CD4-positive, alpha-beta memory T cell (primary cell): ENCODE measurements at places on chromosomes 2 and 18.
A peak's percentile ranks its signal among the peaks of the same experiment; 100 is the strongest.

GRCh38 chr2:15712551-15713342 lies 121.1 kb downstream of the DDX1 start:
- no peak for DNase-seq

DNA sequence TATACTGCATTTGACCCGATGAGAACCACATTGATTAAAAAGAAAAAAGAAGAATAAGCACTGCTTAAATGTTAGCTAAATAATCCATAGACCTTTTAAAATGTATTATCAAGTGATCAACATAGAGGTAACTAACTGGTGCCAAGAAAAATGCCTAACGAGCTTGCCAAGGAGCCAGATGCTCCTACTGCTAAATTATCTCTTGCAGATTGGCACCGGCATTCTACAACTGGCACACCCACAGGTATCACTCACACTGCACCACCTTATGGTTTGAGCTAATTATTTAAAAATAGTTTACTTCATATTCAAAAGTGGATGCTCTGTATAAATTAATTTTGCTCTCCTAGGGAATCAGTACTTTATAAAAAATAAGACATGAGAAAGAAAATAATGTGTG lies 341.6 kb upstream of the CDH7 start:
- DNase-seq, result no peak

- no peak for DNase-seq
Observed at GRCh38 chr2:20424300-20425290, 22.3 kb upstream of the RHOB start.

DNA sequence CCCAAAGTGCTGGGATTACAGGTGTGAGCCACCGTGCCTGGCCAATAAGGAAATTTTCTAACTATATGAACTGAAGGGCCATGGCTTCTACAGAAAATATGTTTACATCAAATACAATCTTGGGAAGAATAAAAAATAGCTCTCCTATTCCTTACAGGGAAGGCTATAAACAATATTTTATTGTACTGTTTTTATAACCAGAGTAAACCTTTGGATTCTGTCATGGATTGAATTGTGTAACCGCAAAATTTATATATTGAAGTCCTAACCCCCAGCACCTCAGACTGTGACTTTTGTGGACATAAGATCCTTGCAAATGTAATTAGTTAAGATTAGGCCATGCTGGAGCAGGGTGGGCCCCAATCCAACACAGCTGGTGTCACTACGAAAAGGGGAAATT lies 8.3 kb downstream of the HSBP1L1 start:
- no peak for DNase-seq

DNA sequence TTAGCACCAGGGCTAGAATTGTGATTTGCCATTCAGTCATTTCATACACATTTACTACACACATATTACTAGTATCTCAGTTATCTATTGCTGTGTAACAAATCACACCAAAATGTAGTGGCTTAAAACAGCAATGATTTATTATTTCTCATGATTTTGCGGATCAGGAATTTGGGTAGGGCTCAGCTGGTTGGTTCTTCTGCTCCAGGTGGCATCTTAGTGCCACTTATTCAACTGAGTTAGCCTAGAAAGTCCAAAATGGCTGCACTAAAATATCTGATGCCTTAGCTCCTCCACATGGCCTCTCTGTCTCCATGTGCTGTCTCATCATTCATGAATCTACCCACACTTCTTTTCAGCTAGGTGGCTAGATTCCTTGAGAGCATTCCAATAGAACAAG lies 107.1 kb downstream of the ZFP36L2 start:
- DNase-seq, result no peak

GRCh38 chr2:216082117-216082711 lies 495 bp downstream of the TMEM169 start:
- DNase-seq, result no peak

DNA sequence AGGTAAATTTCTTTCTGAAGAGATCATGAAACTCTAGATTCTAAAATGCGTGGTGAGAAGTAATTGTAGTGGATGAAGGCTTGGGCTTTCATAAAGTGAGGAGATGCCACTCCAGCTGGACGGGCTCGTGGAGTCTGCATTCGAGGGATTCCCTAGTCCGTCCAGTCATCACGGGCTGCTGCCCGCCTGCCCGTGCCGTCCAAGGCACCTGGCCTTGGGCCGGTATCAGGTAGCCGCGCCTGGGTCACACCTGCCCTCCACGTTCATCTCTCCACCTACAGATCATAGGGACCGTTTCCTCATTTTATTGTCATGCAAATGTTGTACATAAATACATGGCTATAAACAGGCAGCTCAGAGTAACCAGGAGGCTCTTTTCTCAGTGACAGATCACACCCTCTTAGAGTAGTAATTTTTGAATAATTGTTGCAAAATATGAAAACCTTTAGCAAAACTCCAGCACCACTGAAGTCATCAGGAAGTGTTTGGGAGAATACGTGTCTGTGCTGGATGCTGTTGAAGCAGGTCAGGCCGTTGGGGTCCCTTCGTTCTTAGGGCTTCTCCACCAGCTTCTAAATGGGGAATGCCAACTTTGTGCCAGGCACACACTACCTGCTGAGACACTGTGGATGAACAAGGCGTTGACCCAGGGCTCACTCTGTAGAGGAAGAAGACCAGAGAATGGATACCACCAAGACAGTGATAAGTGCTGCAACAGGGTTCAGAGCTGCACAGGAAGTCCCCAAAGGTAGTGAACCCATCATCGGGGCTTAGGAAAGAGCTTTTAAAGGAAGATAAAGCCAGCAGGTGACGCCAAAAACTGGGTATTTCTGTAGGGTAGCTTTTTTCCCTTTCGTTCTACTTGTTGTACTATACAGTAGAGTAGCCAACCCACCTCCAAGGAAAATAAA lies 112.5 kb downstream of the FAM210A start:
- no peak for DNase-seq

DNA sequence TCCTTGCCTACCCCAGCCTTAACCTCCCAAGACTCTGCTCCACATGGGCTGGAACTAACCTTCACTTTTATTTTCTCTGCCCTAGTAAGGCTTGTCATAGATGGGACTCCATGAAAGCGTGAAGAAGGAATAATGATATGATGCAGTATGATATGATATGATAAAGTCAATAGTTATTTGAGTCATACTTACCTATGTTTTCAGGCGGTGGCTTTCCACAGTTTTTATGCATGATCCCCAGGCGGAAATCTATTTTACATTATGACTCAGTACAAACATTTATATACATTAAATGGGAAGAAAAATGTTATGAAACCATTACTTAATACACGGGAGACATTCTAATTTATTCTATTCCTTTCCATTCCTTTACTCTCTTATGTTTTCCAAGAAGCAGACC lies 5.6 kb downstream of the ACMSD start:
- DNase-seq, result no peak

DNA sequence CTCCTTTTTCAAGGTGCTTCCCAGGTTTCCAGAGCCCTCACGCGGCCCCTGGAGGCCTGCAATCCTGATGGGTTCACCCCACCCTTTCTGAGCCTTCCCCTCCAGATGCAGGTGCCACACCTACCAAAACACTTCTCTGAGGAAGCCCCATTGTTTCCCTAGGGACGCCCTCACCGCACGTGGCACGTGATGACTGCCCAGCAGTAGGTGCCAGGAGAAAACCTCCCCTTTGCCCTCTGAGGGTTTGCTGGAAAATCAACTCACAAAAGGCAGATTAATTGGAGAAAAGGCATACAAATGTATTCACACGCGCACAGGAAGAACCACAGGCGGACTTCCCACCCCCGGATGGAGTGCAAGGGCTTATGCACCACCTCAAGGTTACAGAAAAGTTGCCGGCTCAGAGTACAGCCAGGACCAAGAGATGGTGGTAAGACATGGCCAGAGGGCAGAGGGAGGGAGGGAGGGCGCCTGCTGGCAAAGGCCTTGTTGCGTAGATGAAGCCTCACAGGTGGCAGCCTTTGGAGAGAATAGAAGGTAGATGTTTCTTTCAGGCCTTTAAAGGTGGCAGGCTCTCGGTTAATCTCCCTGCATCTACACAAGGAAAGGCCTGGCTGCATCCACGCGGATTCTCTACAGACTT lies 269.4 kb upstream of the RAB6C start:
- no peak for DNase-seq

DNA sequence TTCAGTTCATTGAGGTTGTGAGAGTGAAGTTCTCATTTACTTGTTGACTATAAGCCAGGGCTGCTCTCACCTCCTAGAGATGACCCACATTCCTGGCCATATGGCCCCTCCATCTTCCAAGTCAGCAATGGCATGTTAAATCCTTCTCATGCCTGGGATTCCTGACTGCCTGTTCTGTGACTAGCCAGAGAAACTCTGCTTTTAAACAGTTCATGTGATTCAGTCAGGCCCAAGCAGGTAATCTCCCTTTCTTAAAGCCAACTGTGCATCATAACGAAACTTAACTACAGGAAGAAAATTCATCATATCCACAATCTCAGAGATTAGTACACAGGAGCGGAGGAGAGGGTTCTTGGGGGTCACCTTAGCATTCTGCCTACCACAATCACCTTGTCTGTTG lies 11.5 kb downstream of the DPP4 start:
- no peak for DNase-seq

DNA sequence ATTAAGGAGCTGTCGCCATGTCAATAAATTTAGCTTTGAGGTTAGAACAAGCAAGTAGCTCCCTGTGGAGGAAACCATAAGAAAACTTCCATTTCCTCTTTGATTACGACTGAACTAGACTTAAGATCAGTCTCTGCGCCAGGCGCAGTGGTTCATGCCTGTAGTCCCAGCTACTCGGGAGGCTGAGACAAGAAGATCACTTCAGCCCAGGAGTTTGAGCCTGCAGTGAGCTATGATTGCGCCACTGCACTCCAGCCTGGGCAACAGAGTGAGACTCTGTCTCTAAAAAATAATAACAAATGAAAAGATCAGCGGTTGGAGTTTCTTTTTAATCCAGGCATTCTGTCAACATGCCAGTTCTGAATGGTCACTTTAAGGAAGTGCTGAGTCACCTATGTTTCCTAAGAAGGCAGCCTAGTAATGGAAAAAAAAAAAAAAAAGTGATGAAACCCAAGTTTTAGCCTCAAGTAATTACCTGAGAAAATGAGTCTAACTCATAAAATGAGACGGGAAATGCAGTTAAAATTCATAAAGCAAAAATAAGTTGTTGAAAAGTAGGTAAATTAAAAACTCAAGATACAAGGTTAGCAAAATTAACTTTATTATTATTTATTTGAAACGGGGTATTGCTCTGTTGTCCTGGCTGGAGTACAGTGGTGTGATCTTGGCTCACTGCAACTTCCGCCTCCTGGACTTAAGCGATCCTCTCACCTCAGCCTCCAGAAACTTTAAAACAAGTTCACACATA lies 10.2 kb downstream of the C18orf32 start:
- no peak for DNase-seq

GRCh38 chr18:45416168-45416567 lies 199.1 kb upstream of the SLC14A2 start:
- no peak for DNase-seq

- DNase-seq, result no peak
Observed at GRCh38 chr2:191202881-191203397, 42.3 kb upstream of the MYO1B start.

GRCh38 chr2:167490455-167490854 lies 602.2 kb downstream of the XIRP2 start:
- no peak for DNase-seq

- DNase-seq, result peak; percentile 15
Observed at GRCh38 chr2:232438951-232439757, 16.8 kb upstream of the ALPI start.

- DNase-seq, result no peak
Observed at GRCh38 chr2:69659941-69660483, 16.5 kb upstream of the AAK1 start.

DNA sequence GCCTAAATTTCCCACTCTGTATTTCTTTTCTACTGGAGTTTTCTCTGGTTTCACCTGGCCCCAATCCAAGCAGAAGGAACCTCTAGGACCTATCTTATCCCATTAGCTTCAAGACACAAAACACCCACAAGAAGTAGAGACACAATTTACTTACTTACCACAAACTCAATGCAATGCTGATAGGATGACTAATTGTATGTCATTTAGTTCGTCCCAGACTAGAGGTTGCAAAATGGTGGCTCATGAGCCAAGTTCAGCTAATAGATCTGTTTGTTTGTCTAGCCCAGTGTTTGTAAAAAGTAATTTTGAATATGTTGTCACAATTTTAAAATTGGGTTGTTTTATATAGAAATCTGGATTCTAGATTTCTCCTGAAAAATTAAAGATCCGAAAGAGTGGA lies 34.7 kb upstream of the ZSWIM2 start:
- no peak for DNase-seq

GRCh38 chr2:113832795-113833290 lies 57.0 kb upstream of the ACTR3 start:
- no peak for DNase-seq

DNA sequence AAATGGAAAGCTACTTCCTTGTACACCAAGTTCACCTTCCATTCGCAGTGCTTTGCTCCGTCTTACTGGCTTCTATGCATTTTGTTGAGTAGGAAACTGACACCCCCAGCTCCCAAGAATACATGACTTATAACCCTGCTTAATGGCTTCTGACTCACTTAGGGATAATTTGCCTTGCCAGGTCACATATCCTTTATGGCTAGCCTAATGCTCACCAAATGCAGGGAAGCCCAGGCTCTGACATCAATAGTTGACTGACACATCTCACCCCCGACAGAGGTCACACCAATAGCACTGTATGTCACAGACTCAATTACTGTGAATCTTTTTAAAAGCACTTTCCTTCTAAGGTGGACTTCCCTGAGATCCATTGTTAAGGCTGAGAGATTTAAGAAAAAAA lies 147.2 kb downstream of the DTNA start:
- DNase-seq, result no peak

DNA sequence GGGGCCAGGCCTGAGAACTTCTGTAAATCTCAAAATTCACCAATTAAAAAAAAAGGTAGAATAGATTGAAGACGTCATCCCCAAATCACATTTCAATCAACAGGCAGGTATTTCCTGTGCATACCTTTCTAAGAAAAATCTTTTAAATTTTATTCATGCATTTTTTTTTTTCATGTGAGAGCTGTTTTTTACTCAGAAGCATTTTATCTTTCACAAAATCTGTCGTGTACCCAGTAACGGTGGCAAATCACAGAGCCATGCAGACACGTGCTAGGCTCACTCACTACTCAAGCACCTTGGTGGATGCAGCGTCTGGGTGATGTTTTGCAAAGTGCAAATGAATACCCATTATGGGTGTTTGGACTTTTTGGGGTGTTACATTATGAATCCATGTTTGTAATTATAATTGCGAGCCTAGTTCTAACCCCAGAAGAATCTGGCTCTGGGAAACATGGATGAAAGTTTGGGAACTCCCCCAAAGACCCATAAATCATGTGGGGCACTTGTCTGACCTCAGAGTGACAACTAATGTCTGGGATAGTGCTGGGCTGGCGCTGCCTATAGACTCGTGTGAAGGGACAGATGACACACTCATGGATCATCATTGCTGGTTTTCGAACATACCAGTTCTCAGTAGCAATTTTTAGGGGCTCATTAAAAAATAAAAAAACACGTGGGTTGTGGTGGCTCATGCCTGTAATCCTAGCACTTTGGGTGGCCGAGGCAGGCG lies 335.2 kb downstream of the LPIN1 start:
- DNase-seq, result peak; percentile 43

DNA sequence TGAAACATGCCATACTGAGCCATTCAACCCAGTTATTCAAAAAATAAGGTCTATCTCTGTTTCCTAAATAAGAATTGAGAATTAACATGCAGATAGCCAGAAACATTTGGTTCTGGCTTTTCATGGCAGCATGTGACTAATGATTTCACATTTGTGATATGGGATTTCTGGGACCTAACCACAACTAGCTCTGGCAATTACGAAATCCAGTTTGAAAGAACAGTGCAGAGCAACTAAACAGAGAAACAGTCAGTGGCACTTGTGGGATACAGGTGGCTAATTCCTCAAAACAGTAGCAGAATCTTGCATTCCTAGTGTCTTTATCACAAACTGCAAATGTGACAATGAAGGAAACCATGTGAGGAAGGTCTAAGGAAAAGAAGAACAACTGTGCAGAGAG lies 637.8 kb upstream of the CHAC2 start:
- DNase-seq, result no peak
